Astrocyte of the hippocampus (primary cell): ENCODE measurements at places on chromosomes 4 and X.

- peak; percentile 23 for DNase-seq
Measured at GRCh38 chr4:42018451-42018850, 28.1 kb downstream of the SLC30A9 start.

DNA sequence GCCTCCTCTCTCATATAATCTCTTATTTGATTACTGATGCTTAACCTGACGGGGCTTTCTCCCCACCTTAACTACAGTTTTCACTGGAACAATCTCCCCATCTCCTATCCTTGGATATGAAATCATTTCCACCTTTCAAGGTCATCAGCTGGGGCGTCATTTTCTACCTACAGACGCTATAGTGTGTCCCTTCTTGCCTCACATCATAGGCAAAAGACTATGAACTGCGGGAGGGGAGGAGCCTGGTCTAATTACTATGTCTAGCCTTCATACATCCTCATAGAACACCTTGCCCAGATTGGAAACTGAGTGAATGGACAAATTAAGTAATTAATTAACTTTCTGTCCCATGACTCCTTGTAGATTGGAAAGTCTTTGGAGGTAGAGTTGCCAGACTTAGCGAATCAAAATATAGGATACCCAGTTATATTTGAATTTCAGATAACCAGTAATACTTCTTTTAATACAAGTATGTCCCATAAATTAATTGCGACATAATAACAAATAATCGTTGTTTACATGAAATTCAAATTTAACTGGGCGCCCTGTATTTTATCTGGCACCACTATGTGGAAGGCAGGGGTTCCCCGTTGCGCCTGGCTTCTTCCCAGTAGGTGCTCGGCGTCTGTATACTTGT lies 752 bp upstream of the ATP6AP2 start:
- no peak for DNase-seq

- DNase-seq: no peak
Measured at GRCh38 chr4:104519588-104519987, 24.9 kb upstream of the CXXC4 start.

DNA sequence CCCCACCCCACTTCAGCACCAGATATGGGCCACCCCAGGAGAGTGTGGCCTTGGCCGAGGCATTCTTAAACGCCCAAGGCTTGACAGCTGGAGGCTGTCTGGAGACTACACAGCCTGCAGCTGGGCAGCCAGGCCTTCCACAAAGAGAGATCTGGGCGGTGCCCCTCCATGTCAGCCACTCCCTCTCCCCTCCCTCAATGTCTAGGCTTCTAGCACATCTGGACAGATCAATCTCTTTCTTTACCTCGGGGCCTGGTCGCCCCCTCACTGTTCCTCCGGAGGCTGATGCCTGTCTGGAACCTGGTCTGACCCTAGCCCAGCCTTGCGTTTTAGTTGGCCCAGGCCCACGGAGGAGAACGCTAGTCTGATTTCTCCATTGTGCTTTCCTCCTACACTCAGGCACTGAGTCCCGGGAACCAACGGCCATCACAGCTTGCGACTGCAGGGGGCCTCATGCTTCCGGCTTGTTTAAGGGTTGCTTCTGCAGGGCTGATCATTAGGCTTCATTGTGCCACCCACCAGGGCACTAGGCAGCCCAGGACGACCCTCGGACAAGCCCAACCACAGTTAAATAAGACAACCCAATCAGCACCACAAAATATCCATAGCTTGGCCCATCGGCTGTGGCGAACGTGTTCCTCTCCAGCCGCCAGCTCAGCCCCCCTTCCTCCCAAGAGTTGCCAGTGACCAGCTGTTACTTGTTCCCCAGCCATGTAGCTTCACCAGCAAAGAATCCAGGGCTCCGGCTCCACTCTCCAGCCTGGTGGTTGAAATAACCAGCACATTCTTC lies 200.6 kb downstream of the BCOR start:
- peak; percentile 86 for DNase-seq

- no peak for DNase-seq
Measured at GRCh38 chr4:11495818-11496217, 67.1 kb upstream of the HS3ST1 start.
